ENCODE measurements at places on chromosomes 3 and 15. TPM values are rescaled to one million over a fixed set of nuclear protein-coding genes. Genes with fewer than 3 reads are reported as not detected.
A peak's percentile ranks its signal among the peaks of the same experiment; 100 is the strongest.

DNA sequence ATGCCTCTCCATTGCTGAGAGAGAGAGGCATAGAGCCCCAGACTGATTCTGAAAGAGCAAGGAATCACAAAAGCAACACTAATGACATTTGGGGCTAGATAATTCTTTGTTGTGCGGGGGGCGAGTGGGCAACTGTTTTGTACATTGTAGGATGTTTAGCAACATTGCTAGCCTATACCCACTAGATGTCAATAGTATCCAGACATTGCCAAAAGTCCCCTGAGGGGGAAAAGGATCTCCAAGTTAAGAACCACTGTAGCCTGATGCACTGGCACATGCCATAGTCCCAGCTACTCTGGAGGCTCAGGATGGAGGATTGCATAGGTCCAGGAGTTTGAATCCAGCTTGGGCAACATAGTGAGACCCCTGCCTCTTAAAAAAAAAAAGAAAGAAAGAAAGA, 22.8 kb upstream of the GOLM2 start:
- no peak overlapping the region for H3K4me3 ChIP-seq
- no peaks in the 10 kb centered on the region for H3K36me3 ChIP-seq
- no peaks in the 10 kb centered on the region for H3K27me3 ChIP-seq
- no peak for DNase-seq
- H3K4me1 ChIP-seq = no peaks in the 10 kb centered on the region

The IL16 gene
- 2.7 TPM for total RNA-seq

- no peak for DNase-seq
- no peaks in the 10 kb centered on the region for H3K27me3 ChIP-seq
- H3K4me1 ChIP-seq = peaks cover 38% of the 10 kb centered on the region
- peak overlapping the region; percentile 59 for H3K27ac ChIP-seq
Observed at GRCh38 chr3:115072265-115073021, 74.6 kb downstream of the ZBTB20 start.

- H3K27ac ChIP-seq = no peak overlapping the region
- H3K27me3 ChIP-seq = no peaks in the 10 kb centered on the region
- H3K36me3 ChIP-seq = no peaks in the 10 kb centered on the region
- no peaks in the 10 kb centered on the region for H3K4me1 ChIP-seq
- no peak overlapping the region for H3K4me3 ChIP-seq
- DNase-seq = no peak
Observed at GRCh38 chr15:88057836-88058235, 198.7 kb downstream of the NTRK3 start.

DNA sequence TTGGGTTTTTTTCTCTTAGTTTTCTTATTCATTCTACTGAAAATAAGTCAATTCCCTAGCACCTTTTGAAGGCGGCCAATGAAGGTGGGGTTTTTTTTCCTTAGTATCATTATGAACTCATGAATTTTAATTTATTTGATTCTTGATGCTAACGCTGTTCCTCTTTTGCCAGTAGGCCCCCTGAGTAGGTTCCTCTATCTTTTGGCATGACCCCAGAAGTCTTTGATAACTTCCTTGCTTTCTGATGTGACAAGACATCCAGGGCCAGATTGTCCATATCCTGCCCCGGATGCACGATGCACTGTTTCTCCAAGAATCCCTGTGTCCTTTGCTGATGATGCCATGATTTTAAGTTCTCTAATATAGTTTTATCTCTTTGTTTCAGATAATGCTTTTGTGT, 20.6 kb downstream of the LRRK1 start:
- H3K27ac ChIP-seq = no peak overlapping the region
- H3K4me3 ChIP-seq = no peak overlapping the region
- H3K27me3 ChIP-seq = no peaks in the 10 kb centered on the region
- DNase-seq = no peak
- H3K4me1 ChIP-seq = no peaks in the 10 kb centered on the region
- no peaks in the 10 kb centered on the region for H3K36me3 ChIP-seq

- peaks cover 18% of the 10 kb centered on the region for H3K4me1 ChIP-seq
- H3K27me3 ChIP-seq = no peaks in the 10 kb centered on the region
- H3K27ac ChIP-seq = no peak overlapping the region
- no peak overlapping the region for H3K4me3 ChIP-seq
Observed at GRCh38 chr3:107684431-107684925, 161.7 kb downstream of the BBX start.

The RBSN gene
- 18.6 TPM for total RNA-seq

DNA sequence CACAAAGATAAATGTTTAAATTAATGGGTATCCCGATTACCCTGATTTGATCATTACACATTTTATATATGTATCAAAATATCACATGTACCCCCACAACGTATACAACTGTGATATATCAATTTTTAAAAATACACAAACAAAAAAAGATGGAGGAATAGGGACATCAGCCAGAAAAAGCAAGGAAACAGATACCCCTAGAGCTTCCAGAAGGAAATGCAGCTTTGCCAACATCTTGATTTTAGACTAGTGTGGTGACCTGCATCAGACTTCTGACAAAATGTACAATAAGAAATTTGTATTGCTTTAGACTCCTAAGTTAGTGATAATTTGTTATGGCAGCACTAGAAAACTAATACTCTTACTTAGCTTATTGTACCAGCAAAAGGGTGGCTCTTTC, 483.8 kb downstream of the TUSC7 start:
- DNase-seq = no peak
- no peak overlapping the region for H3K27ac ChIP-seq
- H3K4me1 ChIP-seq = no peaks in the 10 kb centered on the region
- H3K27me3 ChIP-seq = no peaks in the 10 kb centered on the region
- H3K36me3 ChIP-seq = no peaks in the 10 kb centered on the region

The FAM219B gene
- 78.0 TPM for total RNA-seq

The ZFYVE19 gene
- 9.1 TPM for total RNA-seq

DNA sequence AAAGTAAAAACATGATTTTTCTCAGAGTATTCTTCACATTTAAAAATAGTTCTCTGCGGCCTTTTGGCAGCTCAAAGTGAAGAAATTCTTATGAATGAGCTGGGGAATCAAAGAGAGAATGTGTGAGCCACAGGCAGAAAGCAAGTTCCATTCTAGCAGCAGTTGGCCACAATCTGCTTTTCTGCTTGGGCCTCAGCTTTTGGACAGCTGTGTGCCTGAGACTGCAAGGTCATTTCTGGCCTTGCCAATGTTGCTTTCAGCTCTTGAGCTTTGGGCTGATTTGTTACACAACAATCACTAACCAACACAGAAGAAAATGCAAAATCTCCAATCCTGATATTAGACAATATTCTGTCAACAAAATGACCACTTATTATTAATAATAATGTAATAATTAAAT, 14.4 kb upstream of the TM4SF4 start:
- H3K4me1 ChIP-seq = no peaks in the 10 kb centered on the region
- H3K27me3 ChIP-seq = no peaks in the 10 kb centered on the region
- H3K36me3 ChIP-seq = no peaks in the 10 kb centered on the region
- peak; percentile 26 for DNase-seq
- no peak overlapping the region for H3K27ac ChIP-seq
- H3K4me3 ChIP-seq = no peak overlapping the region

The RBP2 gene
- not detected for total RNA-seq

DNA sequence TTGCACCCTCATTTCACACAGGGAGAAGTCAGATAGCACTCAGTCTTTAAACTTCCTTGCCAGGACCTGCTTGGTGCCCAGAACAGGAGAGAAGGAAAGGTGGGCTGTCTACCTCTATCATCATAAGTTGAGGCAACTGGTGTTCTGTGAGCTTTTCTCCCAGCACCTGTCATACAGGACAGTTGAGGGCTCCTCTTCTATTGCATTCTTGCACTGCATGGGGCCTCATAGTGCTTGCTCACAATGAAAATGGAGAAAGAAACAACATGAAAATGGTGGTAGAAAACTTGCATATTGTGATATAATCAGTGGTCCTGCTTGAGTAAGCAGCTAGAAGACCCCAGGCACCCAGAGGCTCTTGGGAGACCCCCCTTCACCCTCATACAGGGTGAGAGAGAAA, 311.7 kb upstream of the GOLIM4 start:
- DNase-seq = no peak
- no peaks in the 10 kb centered on the region for H3K36me3 ChIP-seq
- H3K27me3 ChIP-seq = no peaks in the 10 kb centered on the region
- H3K4me1 ChIP-seq = no peaks in the 10 kb centered on the region
- no peak overlapping the region for H3K27ac ChIP-seq
- H3K4me3 ChIP-seq = no peak overlapping the region

The SLC28A2 gene
- not detected for total RNA-seq

GRCh38 chr3:43584043-43584826, 37.6 kb downstream of the ANO10 start:
- H3K4me1 ChIP-seq = peaks cover 17% of the 10 kb centered on the region
- H3K36me3 ChIP-seq = no peaks in the 10 kb centered on the region
- H3K27me3 ChIP-seq = no peaks in the 10 kb centered on the region
- H3K27ac ChIP-seq = no peak overlapping the region

DNA sequence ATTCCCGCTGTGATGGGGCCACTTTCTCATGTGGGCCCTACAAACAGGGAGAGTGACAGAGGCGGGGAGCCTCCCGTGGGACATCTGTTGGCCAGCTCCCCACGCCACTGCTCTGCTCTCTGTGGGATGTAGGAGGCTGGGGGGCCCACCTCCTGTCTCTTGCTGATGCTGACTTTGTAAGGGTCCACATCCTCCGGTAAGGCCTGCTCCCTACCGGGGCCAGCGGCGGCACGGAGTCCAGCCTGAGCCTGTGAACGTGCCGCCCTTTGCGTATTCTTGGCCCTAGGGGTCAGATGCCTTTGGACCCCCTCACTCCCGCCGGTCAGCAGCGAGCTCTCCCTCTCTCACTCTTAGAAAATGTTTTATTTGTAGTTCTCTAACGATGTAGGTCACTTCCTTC, 153.2 kb downstream of the LRRC28 start:
- no peak overlapping the region for H3K4me3 ChIP-seq
- H3K27ac ChIP-seq = no peak overlapping the region
- peaks cover 24% of the 10 kb centered on the region for H3K4me1 ChIP-seq
- H3K27me3 ChIP-seq = no peaks in the 10 kb centered on the region

GRCh38 chr3:76034649-76035048, 249.3 kb upstream of the ZNF717 start:
- no peak overlapping the region for H3K4me3 ChIP-seq
- no peak overlapping the region for H3K27ac ChIP-seq
- H3K27me3 ChIP-seq = no peaks in the 10 kb centered on the region
- DNase-seq = no peak
- no peaks in the 10 kb centered on the region for H3K36me3 ChIP-seq
- H3K4me1 ChIP-seq = no peaks in the 10 kb centered on the region

GRCh38 chr3:184315543-184315867, 1.1 kb downstream of the EIF4G1 start:
- H3K4me1 ChIP-seq = peaks cover 40% of the 10 kb centered on the region
- peak overlapping the region; percentile 80 for H3K4me3 ChIP-seq
- H3K27me3 ChIP-seq = no peaks in the 10 kb centered on the region
- H3K36me3 ChIP-seq = peaks cover 32% of the 10 kb centered on the region

DNA sequence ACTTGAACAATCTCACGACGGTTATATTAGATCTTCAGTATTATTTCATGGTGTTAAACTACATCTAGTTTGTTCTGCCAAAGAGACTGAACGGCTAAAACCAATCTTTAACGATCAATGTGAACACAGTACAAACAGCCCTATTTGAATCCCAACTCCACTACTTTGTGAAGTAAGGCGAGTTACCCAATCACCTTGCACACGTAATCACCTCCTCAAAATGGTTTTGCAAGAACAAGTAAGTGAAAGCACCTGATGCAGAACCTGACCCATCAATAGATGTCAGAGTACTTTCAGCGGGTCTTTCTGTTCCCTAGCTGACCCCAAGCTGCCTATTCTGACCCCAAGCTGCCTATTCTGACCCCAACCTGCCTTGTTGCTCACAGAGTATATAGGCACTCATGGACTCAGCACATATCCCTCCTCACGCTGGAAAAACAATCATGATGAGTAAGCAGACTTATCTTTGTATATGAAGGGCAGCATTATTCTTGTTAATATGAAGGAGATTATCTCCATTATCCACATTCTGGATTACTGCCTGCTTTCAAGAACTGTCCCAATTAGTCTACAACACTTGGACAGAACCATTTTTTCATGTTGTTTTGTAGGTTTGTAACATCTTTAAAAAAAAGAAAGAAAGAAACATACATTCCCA, 3.7 kb downstream of the KPNA1 start:
- peak overlapping the region; percentile 100 for H3K27ac ChIP-seq
- no peaks in the 10 kb centered on the region for H3K27me3 ChIP-seq
- peaks cover 71% of the 10 kb centered on the region for H3K4me1 ChIP-seq
- no peaks in the 10 kb centered on the region for H3K36me3 ChIP-seq
- H3K4me3 ChIP-seq = peak overlapping the region; percentile 95

DNA sequence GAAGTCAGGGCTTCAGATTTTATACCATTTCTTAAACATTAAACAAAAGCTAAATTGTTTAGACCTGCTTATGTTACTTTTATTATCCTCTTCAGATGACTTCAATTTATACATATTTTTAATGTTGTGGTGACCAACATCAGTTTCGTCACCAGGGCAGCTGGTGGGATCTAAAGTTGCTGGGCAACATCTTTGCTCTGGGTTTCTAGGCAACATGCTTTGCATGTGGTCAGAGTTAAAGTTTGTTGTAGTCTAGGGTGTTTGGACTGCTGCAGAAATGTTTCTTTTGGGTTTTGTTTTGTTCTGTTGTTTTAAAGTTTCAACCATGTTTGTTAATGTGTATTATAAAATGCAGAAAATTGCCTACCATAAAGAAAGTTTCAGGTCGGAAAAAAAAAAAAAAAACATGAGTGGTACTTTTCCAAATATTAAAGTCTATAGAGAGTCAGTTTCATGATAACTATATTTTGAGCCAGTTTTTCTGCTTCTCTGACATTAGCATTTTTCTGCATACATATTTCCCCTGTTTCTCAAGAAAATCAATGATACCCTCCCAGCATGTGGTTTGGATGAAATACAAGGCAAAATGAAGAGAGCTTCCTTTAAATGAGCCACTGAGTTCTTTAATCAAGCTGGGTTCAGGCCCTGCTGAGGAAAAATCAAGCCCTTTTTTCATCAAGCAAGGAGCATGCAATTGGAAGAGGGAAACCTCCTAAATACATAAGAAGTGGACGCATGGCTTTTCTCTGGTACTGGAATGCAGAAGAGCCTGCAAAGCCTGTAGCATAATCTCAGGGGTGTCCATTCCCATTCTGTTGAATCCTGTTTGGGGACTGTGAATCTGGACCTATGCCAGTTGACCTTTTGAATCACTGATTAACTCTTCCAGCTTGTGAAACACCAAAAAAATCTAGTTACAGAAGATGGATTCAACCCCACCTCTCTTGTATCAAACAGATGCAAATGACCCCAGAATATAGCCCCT, 35.0 kb upstream of the VGLL3 start:
- no peaks in the 10 kb centered on the region for H3K4me1 ChIP-seq
- H3K27me3 ChIP-seq = no peaks in the 10 kb centered on the region
- H3K27ac ChIP-seq = no peak overlapping the region
- no peaks in the 10 kb centered on the region for H3K36me3 ChIP-seq
- no peak for DNase-seq
- H3K4me3 ChIP-seq = no peak overlapping the region

The MYL3 gene
- 2,071 TPM for total RNA-seq

The INO80 gene
- total RNA-seq = 21.3 TPM

The UBE2E2 gene
- total RNA-seq = 36.1 TPM

The GOLGA8G gene
- total RNA-seq = not detected

GRCh38 chr15:80174017-80174746, 21.4 kb downstream of the FAH start:
- H3K27ac ChIP-seq = peak overlapping the region; percentile 84
- no peaks in the 10 kb centered on the region for H3K27me3 ChIP-seq
- peaks cover 21% of the 10 kb centered on the region for H3K36me3 ChIP-seq
- no peak overlapping the region for H3K4me3 ChIP-seq
- peak; percentile 88 for DNase-seq

The PARP6 gene
- 46.1 TPM for total RNA-seq
